Astrocyte of the spinal cord (primary cell): ENCODE measurements at places on chromosomes 6 and 20.

DNA sequence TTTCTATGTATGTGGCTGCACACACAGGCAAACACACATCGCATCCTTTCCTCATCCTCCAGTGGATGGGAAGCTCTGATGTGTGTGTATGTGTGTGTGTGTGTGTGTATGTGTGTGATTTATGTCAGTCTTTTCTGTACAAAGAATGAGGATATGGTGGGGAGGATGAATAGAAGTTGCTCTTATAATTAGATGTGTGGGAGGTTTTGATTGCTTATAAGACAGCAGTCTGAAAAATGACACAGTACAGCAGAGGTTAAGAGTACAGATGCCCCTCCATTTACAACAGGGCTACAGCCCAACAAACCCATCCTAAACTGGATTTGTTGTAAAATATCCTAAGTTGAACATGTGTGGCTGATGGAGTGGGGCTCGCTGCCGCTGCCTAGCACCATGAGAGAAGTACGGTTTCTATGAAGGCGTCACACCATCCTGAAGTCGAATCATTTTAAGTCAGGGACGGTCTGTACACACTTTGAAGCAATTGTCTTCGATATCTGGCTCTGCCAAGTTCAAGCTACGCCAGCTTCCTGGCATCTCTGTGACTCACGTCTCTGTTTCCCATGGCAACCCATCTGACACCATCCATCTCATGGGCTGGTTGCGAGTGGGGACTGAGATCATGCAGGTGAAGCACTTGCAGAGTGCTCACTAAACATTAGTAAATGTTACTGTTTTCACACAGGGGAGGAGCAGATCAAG, 252.6 kb downstream of the MYLK4 start:
- peak; percentile 40 for DNase-seq

DNA sequence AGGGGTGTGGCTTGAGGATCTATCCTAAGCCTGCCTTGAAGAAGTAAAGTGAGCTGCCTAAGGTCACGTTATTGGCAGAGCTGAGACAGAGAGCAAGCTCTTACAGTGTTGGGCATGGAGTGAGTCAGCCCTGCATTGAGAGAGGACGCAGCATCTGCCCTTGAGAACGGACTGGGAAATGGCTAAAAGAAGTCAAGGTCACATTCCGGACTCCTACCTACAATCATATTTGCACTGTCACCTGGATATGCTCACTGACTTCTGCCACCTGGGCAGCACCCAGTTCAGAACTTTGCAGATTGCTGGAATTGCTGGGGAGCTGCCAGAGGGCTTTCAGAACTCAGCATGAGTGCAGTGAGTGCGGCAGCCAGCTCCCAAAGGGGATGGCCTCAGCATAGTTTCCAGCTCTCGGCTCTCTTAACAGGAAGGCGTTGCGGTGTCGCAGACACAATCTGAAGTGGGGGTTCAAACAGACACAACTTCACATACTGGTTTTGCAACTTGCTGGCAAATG, 199.3 kb upstream of the SGK1 start:
- peak; percentile 90 for DNase-seq

- no peak for DNase-seq
Measured at GRCh38 chr20:49052334-49052733, 6.2 kb downstream of the CSE1L start.

DNA sequence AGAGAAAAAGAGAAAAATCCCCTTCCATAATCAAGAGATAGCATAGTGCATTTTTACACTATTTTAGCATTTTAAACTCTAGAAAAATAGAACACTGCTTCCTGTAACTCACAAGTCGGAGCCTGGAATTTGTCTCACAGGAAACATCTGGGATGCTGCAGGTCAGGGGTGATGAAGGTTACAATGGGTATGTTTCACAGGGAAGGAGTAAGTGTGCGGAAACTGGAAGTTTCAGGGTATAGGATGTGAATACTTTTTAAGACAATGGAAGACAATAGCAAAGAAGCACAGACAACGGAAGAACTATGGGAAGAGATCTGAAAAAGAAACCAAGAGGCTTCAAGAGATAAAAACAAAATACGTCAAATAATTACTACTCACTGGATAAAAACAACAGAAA, 361.0 kb upstream of the MARCKS start:
- peak; percentile 28 for DNase-seq

GRCh38 chr20:14963262-14963663, 625.9 kb upstream of the FLRT3 start:
- no peak for DNase-seq

- no peak for DNase-seq
Measured at GRCh38 chr20:21707999-21708737, 2.7 kb downstream of the PAX1 start.

- no peak for DNase-seq
Measured at GRCh38 chr6:116139917-116140316, 14.0 kb upstream of the COL10A1 start.

DNA sequence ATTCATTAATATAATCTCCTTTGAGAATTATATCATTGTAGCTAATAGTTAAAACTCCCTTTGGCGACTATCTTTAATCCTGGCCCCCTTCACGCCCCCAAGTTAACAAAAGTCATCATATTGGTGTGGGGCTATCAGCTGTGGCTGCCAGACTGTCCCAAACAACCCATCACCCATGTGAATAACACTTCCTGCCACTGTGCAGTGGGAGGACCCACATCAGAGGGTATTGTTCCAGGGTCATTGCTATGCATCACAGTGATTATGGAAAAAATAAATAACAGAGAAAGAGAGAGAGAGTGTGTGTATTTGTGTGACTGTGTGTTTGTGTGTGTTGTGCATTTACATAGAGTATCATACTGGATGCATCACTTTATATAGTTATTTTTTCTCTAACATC, 39.3 kb upstream of the TENT5A start:
- no peak for DNase-seq

DNA sequence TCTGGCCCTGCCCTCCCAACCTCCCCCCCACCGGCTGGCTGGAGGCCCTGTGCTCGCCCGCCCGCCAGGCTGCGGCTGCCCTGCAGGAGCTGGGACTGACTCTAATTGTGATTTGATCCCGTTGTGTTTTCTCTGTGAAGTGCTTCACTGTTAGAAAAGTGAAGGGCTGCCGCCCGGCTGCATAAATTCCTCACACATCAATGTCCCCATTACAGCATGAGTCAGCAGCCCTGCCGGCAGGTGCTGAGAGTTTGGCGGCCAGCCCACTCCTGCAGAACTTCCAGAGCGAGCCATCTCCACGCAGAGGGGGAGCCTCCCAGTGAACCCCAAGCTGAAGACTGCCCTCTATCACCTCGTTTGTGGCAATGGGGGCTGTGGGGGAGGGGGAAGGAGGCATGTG, 137.9 kb downstream of the DLL1 start:
- peak; percentile 54 for DNase-seq

- no peak for DNase-seq
Measured at GRCh38 chr20:5402903-5403531, 86.3 kb upstream of the PROKR2 start.

DNA sequence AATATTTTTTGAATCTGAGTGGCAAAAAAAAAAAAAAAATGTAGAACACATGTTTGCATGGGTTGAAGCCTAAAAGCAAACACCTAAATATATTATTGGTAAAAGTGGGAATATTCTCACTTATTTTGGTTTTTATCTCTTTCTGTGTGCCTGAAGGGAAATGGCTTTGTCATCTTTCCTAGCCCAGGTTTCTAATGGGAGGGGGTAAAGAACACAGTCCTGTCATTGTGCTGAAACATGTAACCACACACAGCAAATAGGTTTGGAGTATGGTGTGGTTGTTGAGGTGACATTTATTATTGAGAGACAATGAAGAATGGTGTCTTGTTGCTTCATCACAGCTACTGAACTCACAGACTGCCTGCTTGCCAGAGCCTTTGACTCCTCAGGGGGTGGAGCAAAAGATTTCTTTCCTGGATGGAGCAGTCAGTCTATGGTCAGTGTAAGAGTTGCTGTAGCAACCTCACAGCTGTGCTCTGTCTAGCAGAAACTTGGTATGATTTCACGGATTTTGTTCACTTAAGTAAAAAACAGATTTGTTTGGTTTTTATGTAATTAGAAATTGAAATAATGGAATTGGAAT, 70.2 kb downstream of the CEP57L1 start:
- peak; percentile 65 for DNase-seq

DNA sequence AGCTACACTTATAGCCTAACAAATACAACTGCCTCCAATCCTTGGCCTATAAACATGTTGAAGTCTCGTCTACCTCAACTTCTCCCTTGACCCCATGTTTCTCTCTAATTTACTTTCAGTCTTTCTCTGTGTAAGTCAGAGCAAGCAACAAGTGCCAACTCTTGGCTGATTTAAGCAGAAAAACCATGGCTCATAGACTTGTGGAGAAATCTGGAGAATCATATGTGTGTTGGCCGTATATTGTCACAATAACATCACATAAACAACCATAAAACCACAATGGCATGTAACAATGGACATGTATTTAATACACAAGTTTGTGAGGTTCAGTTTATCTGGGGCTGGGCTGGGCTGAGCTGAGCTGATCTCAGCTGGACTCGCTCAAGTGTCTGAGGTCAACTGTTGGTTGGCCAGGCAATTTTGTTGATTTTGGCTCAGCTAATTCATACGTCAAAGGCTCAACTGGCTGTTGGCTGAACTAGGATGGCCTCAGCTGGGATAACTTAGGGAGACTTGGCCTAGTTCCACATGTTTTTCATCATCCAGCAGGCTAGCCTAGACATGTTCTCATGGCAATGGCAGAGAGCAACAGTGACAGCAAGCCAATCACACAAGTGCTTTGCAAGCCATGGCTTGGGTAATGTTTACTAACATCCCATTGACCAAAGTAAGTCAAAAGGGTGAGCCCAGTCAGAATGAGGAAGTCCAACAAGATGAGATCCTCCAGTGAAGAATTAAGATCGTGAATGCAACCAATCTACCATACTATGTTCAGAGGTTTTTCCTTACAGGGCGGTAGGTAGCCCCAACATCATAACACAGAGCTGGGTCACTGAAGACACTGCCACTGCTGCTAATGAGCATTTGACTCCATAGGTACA, 12.9 kb upstream of the TBC1D22B start:
- DNase-seq: peak; percentile 100

GRCh38 chr6:77040568-77041195, 422.6 kb downstream of the HTR1B start:
- DNase-seq: peak; percentile 56

- no peak for DNase-seq
Measured at GRCh38 chr6:168015009-168015408, 17.5 kb downstream of the KIF25 start.

- DNase-seq: no peak
Measured at GRCh38 chr6:117938311-117938995, 31.4 kb downstream of the SLC35F1 start.

- no peak for DNase-seq
Measured at GRCh38 chr6:97160280-97160679, 122.7 kb downstream of the MMS22L start.

- DNase-seq: no peak
Measured at GRCh38 chr6:113329942-113330635, 527.1 kb upstream of the MARCKS start.

GRCh38 chr20:25690427-25690826, 6.2 kb downstream of the ZNF337 start:
- no peak for DNase-seq

DNA sequence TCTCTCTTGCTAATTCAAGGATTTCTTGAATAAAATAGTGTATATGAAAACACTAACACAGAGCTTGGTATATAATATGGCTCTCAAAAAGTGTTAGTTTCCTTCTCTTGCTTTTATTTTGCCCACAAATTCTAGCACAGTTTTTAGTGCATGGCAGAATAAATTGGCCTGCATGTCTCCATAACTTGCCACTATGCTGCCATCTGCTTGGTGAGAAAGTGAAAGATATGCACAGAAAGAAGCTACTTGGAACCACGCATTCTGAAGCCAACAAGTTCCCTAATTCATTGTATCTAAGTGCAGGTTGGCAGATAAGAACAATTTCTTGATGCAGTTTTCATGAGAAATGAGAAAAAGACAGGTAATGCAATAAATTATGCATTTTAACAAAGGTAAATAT, 101.2 kb downstream of the EPHA7 start:
- no peak for DNase-seq

GRCh38 chr6:53347250-53347920, 1.4 kb downstream of the ELOVL5 start:
- DNase-seq: peak; percentile 45

GRCh38 chr6:89567630-89568390, 70.7 kb downstream of the LYRM2 start:
- no peak for DNase-seq

DNA sequence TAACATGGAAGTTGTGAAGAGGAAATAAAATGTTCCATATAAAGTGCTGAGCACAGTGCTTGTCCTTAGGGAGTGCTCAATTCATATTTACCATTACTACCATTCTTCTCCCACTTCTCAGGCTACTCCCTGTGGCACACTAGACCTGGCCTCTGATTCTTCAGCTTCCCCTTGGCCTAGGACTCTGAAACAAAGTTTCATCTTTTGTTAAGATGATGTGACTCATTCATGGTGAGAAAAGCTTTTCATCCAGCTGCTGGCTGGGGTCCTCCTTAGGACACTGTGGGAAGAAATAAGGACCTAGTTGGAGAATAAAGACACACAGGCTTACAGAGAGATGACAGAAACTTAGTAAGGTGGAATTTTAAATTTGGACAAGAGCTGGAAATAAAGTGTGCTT, 314.8 kb downstream of the CDC5L start:
- peak; percentile 36 for DNase-seq

- no peak for DNase-seq
Measured at GRCh38 chr6:162539321-162539720, 188.2 kb downstream of the PRKN start.

DNA sequence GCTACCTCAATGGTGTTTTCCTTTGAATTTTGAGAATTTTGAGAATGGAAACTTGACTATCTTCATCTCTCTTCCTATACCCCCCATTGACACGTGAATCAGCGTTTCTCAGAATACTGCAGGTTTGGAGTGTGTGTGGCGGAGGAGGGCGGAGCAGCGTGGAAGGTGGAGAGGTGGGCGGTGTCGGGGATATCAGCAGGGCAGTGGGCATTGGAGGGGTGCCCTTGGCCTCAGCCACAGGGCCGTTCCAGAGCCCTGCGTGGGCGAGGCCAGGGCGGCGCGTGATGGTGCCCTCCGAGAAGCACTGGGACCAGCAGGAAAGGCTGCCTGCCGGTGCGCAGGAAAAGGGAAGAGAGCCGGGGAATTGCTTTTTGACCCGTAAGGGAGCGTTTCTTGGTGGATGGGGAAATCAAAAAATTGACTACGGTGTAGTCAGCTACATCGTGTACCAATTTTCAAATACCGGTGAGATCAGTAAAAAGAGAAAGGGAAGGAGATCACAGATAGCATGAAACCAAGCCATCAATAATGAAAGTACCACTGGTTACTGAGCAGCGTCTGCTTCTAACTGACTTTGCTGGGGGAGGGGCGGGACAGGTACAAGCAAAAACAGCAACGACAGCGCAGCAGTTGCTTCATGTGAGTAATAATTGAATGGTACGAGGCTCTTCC, 82.7 kb upstream of the DUSP22 start:
- no peak for DNase-seq
